NCI-H524 (cell line): ENCODE measurements at places on chromosomes 1 and 21.

DNA sequence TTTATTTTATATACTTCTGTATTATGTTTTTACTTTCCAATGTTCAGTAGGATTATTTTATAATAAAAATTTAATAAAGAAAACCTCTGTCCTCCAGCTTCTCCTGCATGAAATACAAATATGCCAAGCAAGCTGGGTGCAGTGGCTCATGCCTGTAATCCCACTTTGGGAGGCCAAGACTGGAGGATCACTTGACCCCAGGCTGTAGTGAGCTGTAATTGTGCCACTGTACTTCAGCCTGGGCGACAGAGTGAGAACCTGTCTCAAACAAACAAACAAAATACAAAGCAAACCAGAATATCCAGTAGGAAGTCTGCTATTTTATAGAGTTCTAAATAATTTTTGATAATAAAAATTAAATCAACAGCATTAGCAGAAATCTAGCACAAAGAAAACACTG, 168.8 kb downstream of the EIF4G3 start:
- no peak for DNase-seq

DNA sequence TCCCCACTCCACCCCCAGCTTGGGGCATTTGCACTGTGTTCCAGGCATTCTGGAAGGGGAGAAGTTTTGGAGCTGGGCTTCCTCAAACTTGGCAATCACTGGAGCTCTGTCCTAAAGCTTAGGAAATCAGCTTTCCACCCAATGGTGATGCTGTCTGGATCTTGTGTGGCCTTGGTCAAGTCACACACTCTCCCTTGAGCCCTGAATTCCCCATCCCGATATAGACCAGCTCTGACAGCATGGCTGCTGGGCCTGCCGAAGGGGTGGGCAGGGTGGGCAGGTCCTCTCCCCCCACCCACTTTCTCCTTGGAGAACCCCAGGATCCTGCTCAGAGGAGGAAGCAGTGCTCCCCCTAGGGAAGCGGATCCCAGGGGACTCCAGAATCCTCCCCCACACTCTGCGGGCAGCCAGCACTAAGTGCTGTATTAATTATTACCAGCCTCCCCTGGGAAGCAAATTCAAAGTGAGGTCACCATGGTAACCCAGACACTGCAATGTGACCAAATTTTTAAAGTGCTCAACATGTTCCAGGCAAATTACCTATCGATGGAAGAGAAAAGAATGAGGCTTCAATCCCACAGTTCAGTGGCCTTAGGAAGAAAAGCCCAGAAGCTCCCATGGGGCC, 21.3 kb upstream of the LDLRAP1 start:
- no peak for DNase-seq

GRCh38 chr1:44604157-44604955, 69.9 kb downstream of the TMEM53 start:
- no peak for DNase-seq

GRCh38 chr21:46436621-46437020, 22.1 kb upstream of the DIP2A start:
- no peak for DNase-seq

DNA sequence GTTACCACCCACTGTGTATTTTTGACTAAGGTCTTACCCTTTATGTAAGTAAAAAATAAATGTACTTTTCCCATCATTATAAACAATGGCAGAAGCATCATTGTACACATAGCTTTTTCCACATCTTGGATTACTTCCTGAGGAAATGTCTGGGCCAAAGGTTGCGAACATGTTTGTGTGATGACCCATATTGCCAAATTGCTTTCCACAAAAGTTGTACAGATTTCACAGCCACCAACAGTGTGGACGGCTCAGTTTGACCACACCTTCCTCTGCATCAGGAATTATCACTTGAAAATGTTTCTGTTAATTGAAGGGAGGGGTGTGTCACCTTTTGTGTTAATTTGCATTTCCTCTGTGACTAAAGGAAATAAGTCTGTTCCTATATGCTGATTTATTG, 25.7 kb downstream of the AKNAD1 start:
- DNase-seq, result no peak

DNA sequence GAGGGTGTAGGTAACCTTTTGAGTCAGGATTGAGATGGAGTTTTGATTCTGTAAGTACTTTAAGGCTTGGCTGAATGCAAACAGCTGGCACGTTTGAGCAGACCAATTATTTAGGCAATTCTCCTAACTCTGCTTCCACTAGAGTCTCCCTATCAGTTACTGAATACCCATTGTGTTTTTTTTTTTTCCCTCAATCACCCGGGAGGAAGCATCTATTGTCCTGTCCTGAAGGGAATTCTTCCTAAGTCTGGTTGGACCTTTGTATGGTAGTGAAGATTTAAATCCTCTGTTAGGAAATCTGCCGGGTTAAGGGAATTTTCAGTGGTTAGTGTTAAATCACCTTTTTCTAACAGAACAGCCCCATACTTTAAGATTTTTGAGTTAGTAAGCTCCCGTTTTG, 571.2 kb upstream of the USP24 start:
- DNase-seq, result no peak
